ENCODE measurements at places on chromosomes 16 and 17.

DNA sequence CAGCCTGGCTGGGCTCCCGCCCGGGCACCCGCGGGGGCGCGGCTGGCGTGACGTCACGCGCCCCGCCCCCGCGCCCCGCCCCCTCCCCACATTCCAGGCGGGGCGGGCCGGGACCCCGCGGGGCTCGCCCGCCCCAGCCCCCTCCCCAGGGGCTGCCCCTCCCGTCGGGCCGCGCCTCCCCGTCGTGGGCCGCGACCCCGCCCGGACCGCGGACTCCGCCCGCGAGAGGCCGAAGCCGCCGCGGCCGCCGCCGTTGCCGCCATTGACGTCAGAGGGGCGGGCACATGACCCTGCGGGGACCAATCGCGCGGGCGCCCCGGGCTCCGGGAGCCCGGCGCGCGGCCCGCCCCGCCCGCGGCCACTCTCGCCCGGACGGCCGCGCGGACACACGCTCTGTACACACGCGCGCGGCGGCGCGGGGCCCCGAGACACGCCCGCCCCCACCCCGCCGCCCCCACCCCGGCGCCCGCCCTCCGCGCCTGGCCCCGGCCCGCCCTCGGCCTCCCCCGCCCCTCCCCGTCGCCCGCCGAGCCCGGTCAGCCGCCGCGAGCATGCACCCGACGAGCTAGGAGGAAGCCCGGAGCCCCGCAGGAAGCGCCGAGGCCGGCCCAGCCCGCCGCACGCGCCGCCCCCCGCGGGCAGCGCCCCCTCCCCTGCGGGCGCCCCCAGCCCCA is at the start of gene CMIP:
TSS of gene CMIP (plus strand) at position 361 of the 674 bp plus-strand sequence.
- peak; percentile 87 for DNase-seq

GRCh38 chr17:35052241-35052610 is 11.3 kb downstream of the RFFL start:
- DNase-seq: no peak

DNA sequence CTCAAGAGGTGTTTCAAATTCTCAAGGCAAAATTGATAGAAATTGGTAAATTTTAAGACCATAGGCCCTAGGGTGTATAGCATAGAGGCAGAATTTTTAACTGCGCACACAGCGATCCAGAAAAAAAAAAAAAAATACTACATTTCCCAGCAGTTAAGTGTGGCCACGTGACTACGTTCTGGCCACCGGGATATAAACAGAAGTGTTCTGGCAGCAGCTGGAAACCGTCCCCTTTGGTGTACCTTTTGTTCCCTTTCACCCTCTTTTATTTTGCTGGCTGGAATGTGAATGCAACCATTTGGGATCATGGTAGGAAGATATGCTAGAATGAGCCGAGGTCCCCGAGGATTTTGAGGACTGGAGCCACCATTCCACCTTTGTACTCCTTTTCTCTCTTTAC is 52.7 kb upstream of the AKAP1 start:
- no peak for DNase-seq

DNA sequence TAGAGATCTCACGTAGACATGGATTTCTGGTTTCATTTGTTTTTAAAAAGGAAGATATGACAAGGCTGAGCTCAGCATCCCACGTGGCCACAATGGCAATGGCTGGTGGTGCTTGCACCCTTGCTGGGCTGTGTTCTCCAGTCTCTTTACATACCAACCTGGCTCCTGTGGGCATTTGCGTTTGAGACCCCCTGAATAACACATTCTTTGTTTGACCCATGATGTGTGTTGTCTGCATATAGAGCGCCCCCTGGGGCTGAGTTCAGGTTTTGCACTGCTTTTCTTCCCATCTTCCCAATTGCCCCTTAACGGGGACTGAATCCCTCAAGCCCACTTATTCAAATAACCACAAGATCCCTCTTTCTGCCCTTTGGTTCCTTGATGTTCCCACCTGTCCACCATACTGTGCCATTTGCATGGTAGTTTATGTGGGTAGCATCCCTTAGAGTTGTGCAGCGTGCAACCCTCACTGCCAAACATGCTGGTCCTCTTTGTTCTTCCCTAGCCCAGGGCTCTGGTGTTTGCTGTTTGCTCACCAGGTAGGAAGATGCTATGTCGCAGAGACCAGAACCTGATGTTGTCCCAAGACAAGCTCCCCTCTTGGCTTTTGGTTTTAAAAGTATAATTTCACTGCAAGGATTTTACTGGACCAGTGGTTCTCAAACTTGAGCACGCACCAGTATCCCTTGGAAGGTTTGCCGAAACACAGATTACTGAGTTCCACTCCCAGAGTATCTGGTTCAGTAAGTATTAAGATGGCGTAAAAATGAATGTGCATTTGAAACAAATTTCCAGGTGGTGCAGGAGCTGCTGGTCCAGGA is 38.5 kb upstream of the NKD1 start:
- DNase-seq: peak; percentile 53

- DNase-seq: no peak
These were observed 76.6 kb downstream of the KLHDC4 start for GRCh38 chr16:87688876-87689815.

DNA sequence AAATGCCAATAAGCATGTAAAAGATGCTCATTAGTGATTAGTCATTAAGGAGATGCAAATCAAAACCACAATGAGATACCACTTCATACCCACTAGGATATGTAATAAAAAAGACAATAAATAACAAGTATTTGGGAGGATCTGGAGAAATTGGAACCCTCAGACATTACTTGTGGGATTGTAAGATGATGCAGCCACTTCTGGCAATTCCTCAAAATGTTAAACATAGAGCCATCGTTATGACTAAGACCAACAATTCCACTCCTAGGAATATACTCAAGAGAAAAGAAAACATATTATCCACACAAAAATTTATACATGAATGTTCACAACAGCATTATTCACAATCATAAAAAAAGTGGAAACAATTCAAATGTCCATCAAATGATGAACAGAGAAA is 336.2 kb upstream of the PMFBP1 start:
- DNase-seq: no peak

Data from stimulated activated CD4-positive, alpha-beta T cell treated with anti-CD3 and anti-CD28 coated beads, Interleukin-15, amount 100 ng/mL, for 24 hours (primary cell).